ENCODE measurements at places on chromosomes 7 and 10.

- DNase-seq, result no peak
Measured at GRCh38 chr10:31304291-31304970, 14.6 kb upstream of the ZEB1 start.

- no peak for DNase-seq
Measured at GRCh38 chr7:27936047-27936767, 196.2 kb downstream of the TAX1BP1 start.

DNA sequence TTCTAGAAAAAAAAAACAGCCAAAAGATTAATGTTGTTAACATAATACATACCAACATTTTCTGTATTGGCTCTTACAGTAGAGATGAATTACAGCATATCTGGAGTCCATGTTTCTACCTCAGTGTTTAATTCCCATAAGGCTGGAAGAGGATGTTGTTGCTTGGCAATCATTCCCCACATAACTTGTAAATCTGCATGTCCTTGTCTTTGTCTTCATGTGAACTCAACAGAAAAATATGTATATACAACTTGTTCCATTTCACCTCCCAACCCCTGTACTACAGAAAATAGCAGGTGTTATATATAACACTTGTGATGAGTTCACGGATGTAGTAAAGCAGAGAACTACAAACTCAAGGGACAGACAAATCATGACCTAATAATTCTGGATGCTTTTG is 160.9 kb upstream of the SEMA3C start:
- DNase-seq, result no peak

GRCh38 chr10:17025444-17026295 is 103.9 kb downstream of the CUBN start:
- peak; percentile 43 for DNase-seq

DNA sequence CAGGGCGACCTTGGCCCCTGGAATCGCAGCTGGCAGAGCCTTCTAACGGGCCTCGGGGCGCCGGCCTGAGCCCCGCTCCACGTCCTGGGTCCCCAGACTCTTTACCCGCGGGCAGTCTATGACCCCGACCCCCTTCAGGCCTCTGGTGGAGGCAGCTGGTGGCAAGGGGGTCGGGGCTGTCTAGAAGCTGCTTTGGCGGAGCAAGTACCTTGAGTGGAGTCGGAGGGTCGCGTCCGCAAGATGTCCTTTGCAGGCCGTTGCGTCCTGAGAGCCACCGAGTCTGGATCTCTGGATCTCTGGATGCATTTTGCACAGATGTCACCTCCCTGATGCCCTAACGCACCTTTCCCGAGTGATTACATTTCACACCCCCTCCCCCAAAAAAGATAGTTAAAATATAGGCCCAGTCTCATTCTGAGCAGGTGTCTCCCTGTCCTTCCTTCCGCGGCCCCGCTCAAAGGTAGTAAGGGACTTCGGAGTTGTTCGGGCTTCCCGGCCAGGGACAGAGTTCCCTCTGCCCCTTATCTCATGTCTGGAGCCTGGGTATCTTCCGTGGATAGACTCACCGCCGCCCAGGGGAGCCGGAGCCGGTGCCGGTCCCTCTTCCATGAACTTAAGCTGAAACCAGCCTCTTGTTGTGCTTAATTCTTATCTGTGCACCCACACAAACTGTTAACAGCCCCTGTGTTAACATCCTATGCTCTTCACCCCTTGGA is 457 bp downstream of the ACADSB start:
- DNase-seq, result no peak
